ENCODE measurements at places on chromosomes 2 and 18. TPM values are rescaled to one million over a fixed set of nuclear protein-coding genes. Genes with fewer than 3 reads are reported as not detected.

SLC38A11 gene
- 0.55 TPM for total RNA-seq

NTSR2 gene
- total RNA-seq: not detected

CNRIP1 gene
- total RNA-seq: 28.4 TPM

IL1RL1 gene
- 0.14 TPM for total RNA-seq

OTX1 gene
- total RNA-seq: 0.14 TPM

THSD7B gene
- 0.09 TPM for total RNA-seq

XDH gene
- not detected for total RNA-seq

PLCL1 gene
- 1.1 TPM for total RNA-seq

CFAP210 gene
- total RNA-seq: not detected

UGT1A4 gene
- total RNA-seq: not detected

FOXD4L1 gene
- 0.09 TPM for total RNA-seq

SLC5A7 gene
- total RNA-seq: not detected

ELOA2 gene
- not detected for total RNA-seq
